NCI-H1105 treated with DMSO at 0.1 percent for 48 hours (cell line): ENCODE measurements at places on chromosomes 6 and 20.

DNA sequence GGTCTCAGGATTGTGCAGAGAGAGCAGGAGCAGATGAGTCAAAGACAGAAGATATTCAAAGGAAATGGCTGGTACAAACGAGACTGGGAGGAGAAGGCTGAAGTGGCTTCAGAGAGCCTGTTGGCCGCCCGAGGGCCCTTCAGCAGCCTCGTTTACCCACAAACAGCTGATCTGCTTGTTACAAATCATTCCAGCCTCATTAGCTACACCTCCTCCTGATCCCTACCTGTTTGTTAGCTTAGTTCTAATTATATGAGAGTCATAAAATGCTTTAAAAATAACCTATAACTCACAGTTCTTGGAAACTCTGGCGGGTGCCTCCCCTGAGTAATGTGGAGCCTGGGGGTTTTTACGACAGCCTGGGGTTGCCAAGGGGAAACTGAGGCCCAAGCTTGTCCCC is 12.6 kb downstream of the GLP1R start:
- DNase-seq: peak; percentile 4

GRCh38 chr6:136803608-136804007 is 11.3 kb upstream of the MAP3K5 start:
- DNase-seq: no peak

GRCh38 chr6:151060096-151060765 is 179.5 kb upstream of the AKAP12 start:
- no peak for DNase-seq

- DNase-seq: no peak
Observed at GRCh38 chr6:135030532-135031178, 24.0 kb downstream of the HBS1L start.

DNA sequence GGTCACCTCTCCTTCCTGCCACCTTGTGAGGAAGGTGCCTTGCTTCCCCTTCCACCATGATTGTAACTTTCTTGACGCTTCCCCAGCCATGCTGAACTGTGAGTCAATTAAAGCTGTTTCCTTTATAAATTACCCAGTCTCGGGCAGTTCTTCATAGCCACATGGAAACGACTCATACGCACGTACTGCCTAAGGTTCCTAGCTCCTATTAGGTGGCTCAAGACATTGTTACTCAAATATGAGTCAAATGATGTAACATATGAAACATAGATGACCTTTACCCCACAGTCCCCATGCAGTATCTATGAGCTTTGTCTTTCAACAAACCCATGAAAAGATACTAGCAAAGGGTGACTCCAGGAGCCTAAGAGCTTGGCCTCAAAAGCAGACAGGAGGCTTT is 98.3 kb downstream of the SIM1 start:
- DNase-seq: no peak

GRCh38 chr20:6636209-6637159 is 131.0 kb upstream of the BMP2 start:
- peak; percentile 44 for DNase-seq

GRCh38 chr20:59351157-59352040 is 51.0 kb downstream of the EDN3 start:
- no peak for DNase-seq

DNA sequence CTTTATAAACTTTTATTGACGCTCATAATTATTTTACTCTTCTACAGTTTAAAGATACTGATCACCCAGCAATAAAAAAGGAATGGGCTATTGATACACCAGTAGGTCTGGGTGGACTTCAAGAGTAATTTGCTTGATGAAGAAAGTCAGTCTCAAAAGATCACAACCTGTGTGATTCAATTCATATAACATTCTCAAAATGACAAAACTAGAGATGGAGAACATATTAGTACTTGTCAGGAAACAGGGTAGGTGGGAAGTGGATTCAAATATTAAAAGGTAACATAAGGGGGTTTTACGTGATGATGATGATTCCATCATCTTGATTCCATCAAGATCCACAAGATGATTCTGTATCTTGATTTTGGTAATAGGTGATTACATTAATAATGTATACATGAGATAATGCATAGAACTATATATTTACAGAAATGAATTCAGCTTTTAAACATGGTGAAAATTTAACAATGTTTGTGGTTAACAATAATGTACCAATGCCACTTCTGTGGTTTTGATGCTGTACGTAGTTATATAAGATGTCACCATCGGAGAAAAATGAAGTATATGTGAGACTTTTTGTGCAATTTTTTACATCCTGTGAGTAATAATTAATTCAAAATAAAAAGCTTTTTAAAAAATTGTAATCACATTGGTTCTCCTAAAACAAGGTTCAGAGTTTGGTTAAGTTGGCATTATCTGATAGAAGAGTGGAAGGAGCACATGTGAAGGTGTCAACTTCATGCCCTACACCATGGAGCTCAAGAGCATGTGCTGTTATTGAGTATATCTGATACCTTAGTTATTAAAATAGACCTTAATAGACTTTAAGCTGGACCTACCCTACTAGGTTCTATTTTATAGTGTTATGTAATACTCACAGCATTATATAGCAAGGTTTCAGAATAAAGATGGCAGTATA is 66.3 kb upstream of the DYNLRB1 start:
- no peak for DNase-seq

DNA sequence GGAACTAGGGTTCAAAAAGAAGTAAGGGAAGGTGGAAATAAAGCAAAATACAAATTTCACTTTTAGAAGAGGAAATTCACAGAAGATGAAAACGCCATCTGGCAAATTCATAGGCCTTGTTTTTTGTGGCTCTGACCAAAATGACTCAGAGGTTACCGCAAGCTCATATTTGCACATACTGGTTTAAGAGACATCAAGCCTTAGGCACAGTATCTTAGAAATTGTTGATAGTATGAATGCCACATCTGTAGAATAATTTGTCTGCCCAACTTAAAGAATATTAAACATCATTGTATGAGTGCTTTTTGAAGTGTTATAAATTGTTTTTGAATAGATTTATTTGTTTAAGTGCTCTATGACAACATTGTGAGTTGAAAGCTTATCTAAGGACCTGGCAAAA is 10.6 kb downstream of the TAAR1 start:
- no peak for DNase-seq

DNA sequence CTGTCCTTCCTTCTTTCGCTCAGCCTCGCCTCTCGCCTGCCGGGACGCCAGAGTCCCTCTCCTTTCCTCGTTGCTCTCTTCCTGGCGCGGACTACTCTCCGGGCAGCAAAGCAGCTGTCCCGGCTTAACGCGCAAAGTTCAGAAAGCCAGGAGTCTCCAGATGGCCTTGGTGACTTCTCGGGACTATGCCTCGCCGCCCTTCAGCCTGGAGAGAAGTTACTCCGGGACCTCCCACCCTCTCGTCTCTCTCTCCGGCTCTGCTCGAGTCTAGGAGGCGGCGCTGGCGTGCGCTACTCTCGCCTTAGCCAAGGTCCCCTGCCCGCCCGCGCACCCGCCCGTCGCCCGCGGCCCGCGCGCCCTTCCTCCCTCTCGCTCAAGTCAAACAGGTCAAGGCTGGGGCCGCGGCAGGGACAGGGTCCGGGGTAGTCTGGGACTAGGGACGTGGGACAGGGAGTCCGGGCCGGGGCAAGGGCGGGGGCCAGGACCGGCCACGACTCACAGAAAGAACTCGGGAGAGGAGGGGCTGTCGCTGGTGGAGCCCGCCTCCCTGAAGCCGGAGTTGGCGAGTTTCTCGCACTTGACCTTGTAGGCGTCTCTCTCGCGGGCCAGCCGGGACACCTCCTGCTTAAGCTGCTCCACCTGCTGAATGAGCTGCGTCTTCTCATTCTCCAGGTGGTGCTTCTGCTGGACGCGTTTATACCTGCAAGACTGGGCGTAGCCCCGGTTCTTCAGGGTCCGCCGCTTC is 1.5 kb downstream of the MAFB start:
- peak; percentile 55 for DNase-seq

GRCh38 chr6:106537662-106538061 is 91.6 kb downstream of the RTN4IP1 start:
- no peak for DNase-seq

- DNase-seq: peak; percentile 85
Observed at GRCh38 chr6:156720691-156721685, 56.2 kb upstream of the ARID1B start.

- DNase-seq: peak; percentile 88
Observed at GRCh38 chr6:113732384-113732966, 124.7 kb upstream of the MARCKS start.

GRCh38 chr6:14384175-14384949 is 266.8 kb downstream of the CD83 start:
- DNase-seq: peak; percentile 98

DNA sequence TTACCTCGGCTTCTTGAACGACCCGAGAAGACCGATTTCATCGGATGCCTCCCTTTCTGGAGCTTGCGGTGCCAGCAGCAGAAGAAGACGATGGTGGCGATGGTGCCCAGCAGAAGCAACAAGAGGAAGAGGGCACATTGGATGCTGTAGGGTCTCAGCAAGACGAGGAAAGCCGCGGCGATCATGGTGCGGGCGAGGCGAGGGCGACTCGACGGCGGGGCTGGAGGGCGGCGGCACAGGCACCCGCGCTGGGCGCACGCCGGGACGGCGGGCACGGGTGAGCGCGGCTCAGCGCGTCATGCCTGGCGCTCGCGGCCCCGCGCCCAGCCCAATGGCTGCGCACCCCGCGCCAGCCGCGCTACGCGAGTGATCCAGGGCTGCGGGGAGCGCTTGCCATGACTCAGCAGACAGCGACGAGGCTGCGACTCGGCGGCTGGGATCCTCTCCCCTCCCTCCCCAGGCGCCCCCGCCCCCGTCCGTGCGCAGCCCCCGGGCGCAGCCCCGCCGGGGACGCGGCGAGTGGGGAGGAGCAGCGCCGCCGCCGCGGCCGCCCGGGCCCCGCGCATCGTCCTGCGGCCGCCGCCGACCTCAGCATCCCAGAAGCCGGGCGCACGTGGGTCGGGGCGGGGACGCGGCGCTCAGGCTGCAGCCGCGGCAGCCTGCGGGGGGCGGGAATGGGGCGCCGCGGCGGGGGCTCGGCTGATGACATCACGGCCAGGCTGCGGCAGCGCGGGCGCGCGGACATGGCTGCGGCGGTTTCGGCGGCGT is at the start of gene BEND6:
Gene BEND6, plus strand, starts transcription at position 705 of the 768 bp plus-strand sequence. CDS start 26,704 bp downstream, outside the sequence.
- DNase-seq: peak; percentile 78

DNA sequence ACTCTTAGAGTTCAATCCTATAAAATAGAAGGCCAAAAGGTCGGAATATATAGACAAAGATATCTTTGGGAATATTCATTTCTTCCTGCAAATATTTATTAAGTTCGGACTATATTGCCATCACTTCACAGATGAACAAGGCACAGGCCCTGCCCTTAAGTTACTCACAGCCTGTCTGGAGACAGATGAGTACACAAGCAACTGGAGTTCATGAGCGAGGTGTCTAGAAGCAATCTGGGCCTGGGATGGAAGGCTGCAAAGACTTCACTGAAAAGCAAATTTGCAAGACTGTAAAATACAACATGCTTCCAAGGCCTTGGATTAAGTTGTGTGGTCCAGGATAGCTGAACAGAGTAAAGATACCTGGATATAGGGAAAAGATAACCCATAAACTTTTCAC is 56.7 kb upstream of the CEP85L start:
- DNase-seq: no peak

DNA sequence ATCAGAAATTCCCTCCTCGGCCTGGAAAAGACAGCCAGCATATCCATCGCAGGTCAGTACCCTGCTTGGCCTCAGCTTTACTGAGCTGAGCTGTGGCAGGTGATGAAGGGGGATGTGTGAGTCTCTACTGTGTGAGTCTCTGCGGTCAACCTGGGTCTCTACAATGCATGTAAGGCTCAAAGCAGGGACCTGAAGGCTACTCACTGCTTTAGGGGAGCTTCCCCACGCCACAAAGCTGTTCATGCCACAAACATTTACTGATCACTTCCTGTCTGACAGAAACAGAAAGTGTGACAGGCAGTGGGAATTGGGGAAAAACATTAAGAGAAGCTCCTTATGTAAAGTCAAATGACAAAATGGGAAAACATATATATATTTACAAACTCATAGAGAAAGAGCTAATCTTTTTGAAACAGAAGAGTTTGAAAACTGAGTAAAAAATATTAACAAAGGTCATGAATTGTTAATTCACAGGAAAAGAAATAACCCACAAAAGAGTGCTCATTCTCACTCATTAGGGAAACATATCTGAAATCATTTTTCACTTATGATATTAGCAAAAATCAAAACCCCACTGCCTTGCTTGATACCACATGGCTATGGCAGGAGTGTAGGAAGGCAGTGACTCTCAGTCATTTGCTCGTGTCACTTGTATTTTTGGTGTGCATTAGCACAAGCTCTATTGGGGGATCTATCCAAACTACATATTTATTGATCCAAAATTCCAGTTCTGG is 5.8 kb downstream of the BTN3A3 start:
- no peak for DNase-seq

DNA sequence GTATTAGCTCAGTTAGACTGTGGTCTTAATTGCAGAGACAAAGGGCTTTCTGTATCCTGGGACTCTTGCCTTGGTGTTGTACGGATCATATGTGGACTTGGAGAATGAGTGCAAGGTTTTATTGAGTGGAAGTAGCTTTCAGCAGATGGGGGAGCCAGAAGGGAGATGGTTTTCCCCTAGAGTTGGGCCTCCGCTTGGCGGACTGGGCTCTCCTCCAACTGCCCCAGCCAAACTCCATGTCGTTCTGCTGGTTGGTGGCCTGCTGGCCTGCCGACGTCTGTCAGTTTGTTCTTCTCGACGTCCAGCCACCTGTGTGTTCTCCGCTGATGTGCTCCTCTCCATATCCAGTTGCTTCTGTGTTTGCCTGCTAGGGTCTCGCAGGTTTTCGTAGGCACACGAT is 189.5 kb upstream of the FLRT3 start:
- no peak for DNase-seq

DNA sequence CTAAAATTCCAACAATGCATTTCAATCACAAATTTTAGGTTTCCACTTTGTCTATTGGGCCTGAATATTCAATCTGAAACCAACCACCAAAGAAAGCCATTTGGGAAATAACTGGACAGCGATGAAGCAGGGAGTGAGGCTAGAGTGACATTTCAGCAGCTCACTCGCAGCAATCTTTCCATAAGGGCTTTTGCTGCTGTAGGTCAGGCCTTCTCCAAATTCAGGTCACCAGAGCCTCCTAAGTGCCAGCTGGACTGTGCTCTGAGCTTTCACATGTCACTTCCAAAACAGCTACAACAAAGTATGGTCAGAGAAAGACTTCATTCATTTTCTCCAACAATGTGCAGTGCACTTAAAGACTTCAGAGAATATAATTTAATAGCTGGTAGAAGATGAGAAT is 194.8 kb downstream of the FRK start:
- DNase-seq: no peak

GRCh38 chr6:143323729-143324470 is 126.6 kb downstream of the ADAT2 start:
- DNase-seq: no peak

DNA sequence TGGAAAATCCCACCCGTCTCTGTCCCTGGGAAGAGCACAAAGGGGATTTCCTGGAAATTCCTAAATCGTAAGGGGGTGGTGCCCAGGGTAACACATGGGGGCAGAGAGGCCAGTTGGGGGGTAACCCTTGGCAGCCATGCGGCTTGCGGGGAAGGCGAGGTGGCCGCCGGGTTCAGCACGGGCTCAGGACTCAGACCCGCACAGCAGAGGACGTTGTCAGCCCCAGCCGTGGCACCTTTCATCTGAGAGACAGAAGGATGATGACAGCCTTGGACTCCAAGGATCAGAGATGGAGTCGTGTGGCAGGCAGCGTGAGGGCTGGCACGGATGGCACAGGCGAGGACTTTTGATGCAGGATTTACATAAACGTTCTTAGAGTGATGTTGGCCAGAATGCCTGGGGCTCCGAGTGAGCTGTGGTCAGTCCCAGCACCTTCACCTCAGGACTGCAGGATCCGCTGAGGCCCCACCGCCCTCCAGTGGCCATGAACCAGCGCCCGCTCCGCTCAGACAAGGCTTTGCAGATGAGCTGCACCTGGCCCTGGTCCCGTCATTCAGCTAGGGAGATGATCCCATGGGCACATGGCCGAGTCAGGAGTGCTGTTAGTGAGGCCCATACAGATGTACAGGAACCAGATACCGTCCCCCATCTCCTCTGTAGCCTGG is 190.3 kb downstream of the TAF4 start:
- DNase-seq: no peak
